Dorsolateral prefrontal cortex (tissue), 122 donors: ENCODE measurements at places on chromosomes 7 and 10. TPM values are rescaled to one million over a fixed set of nuclear protein-coding genes. Genes with fewer than 3 reads are reported as not detected.

- no peak for DNase-seq
Observed at GRCh38 chr10:69406302-69406811, 10.4 kb downstream of the TACR2 start.

- DNase-seq: no peak
Observed at GRCh38 chr7:76238326-76238725, 36.6 kb downstream of the SRRM3 start.

- no peak for DNase-seq
Observed at GRCh38 chr10:1408651-1409367, 328.5 kb downstream of the ADARB2 start.

GRCh38 chr10:7523656-7524055 is 112.8 kb upstream of the SFMBT2 start:
- no peak for DNase-seq

DNA sequence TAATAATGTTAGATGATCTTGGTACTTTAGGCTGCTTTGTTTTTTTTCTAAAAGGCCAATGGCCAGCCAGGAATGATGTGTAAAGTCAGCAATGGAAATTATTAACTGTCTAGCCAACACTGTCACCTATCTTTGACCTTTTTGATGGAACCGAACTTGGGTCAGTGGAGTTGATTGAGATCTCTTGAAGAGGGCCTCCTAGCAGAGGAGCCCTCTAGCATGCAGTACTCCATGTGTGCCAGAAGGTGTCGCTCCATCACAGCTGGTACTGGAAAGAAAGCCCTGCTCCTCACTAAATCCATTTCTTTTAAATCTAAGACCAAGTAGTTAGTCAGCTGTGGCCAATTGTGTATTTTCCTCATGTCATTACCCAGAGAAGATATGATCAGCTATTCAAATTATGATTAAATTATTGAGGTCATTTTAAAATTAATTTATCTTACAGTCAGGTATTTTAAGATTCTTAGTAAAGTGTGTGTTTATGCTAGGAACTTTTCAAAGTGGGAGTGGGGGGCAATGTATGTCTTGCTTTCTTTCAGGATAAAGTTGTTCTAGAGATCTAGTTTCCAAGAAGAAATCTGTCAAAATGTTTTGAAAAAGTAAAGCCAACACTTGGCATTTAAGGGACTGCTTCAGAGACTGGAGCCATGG is 33.1 kb upstream of the CROT start:
- peak; percentile 68 for DNase-seq

- DNase-seq: no peak
Observed at GRCh38 chr10:131662851-131663250, 238.0 kb upstream of the PPP2R2D start.

- DNase-seq: no peak
Observed at GRCh38 chr7:41809529-41809939, 106.6 kb upstream of the INHBA start.

DNA sequence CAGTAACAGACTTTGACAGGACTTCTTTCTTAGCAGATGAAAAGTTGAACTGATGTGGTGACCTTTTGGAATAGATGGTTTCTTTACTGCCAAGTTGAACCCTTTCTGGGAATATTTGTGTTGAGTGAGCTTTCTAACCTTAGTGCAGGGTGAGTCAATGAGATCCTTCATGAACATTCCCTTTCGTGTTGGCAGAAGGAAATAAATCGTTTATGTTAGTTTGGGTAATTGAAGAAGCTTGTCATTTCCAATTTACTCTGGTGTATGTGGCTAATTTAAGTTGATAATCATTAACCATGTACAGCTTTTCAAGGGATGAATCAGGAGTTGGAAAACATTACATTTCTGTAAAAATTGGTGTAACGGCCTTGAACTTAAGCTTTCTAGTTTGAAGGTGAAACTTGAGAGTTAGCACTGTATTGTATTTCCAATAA is 43.4 kb downstream of the PTTG1IP2 start:
- no peak for DNase-seq

DNA sequence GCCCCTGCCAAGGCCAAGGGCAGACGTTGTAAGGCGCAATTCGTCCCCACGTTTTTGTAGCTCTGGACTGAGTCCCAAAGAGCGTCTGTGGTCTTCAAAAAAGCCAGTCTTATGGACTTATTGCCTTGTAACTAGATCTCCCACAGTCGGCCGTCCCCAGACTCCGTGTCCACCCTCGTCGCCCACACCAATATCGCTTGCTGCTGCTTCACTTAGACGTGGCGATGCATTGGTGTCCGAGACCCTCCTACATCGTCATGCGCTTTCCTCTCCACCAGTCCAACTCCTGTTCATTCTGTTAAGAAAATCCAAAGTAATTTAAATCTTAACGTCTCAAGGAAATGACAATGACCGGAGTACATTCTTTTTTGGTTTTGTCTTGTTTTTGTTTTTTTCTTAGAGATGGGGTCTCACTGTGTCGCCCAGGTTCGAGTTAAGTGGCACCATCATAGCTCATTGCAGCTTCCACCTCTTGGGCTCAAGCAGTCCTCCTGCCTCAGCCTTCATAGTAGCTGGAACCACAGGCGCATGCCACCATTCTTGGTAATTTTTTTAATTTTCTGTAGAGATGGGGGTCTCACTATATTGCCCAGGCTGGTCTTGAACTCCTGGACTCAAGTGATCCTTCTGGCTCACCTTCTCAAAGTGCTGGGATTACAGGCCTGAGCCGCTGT is 851 bp downstream of the KIFBP start:
- no peak for DNase-seq

GRCh38 chr7:104772405-104773345 is 241.3 kb upstream of the KMT2E start:
- no peak for DNase-seq

DNA sequence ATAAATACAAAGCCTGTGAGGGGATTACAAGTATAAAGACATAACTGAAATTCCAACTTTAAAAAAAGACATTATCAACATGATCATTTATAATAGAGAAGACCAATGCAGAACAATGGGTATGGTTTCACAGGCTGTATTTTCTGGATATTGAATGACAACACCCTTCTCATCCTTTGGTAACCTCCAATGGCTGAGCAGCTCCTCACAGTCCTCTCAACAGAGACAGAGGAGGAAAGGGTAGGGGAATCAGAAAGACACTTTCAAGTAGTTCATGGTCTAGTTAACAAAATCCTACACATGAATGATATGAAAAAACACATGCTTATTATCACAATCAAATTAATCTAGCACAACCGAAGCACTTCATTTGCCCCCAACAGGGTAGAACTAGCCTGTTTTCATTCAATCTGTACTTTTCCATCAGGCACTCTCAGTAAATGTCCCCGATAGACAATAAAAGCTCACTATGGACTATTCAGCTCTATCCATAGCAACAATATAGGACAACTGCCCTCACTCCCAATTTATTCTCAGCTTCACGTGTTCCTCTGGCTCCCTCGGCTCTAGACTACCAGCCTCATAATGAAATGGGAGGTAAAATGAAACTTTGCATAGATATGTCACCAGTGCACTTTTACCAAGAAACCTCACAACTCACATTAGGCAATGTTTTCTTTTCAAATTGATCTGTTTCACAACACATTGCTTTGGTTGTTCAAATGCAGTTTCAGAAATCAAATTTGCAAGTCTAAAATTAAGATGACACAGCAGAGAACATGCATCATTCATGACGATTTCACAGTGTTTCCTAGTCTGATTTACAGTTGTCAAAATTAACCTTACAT is 211.4 kb downstream of the THSD7A start:
- no peak for DNase-seq

- DNase-seq: no peak
Observed at GRCh38 chr10:113038183-113038582, 88.1 kb downstream of the TCF7L2 start.

GRCh38 chr10:72126184-72126871 is 38.0 kb upstream of the SPOCK2 start:
- no peak for DNase-seq

LOXL4 gene
- total RNA-seq: 0.36 TPM

APBB1IP gene
- 4.2 TPM for total RNA-seq

AKR1C4 gene
- not detected for total RNA-seq

PRKAR2B gene
- total RNA-seq: 43.8 TPM

SLC29A3 gene
- 11.0 TPM for total RNA-seq

UCMA gene
- total RNA-seq: not detected
